ENCODE measurements at places on chromosomes 1 and 21.

GRCh38 chr21:36076878-36077655, 7.2 kb downstream of the CBR1 start:
- peak; percentile 32 for DNase-seq

DNA sequence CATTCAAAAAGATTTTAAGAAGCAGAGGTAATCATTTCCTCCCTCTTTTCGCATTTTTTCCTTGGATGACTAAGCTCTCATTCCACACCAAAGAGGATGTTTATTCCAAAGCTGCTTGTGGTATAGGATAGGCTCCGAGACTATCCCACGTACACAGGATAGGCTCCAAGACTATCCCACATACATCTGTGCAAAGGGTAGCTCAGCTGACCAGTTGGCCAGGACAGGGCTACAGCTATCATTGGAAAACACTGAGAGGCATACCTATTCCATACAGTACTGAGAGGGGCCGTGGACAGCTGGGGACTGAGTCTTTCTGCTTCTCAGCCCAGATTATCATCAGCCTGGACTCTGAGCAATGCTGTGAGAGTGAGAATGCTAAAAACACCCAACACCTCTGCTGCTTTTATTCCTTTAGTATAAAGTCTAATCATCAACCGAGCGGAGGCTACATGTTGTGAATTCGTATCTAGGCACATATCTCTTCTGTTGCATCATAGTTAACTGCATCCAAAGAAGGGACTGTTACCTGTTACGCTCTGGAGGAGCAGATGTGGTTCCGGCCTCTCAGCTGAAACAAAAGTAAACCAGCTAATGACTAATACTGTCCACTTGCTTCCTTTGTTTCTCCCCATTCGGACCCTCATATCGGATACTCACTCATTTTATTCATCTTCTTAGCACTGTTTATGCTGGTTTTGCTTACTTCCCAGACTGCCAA, 141.0 kb downstream of the TNFSF18 start:
- DNase-seq, result no peak

- no peak for DNase-seq
Measured at GRCh38 chr1:229619002-229619401, 6.9 kb downstream of the TAF5L start.

GRCh38 chr1:58784758-58785441, 1.1 kb upstream of the JUN start:
- DNase-seq, result peak; percentile 89

DNA sequence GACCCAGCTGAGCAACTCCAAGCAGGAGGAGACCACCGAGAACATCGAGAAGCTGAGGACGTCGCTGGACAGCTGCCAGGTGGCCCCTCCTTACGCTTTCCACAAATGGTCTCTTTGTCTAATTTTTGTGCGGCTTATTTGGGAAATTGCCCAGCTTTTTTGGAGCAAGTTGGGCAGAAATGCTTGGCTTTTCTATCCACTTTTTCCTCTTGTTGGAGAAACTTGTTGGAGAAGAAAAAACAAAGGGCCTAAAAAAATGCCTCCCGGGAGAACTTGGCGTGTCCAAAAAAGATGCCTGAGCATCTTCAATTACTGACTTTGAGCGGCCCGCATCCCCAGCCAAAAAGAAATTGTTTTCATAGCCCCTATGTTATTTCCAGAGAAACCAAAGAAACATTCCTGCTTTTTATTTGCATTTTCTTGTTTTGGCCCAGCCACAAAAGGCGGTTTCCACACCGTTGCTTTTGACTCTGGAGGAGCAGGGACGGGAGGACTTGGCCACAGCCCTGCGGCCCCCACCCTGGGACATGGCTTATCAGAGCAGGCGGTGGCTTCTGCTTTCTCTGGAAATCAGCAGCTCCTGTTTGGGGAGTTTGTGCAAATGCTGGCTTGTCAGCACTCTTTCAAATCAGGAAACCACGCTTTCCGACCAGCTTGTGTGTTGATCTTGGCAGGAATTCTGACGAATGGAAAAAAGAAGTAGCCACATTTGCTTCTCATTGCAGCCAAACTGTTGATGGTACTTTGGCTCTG, 81.2 kb upstream of the EFHD2 start:
- DNase-seq, result peak; percentile 55

DNA sequence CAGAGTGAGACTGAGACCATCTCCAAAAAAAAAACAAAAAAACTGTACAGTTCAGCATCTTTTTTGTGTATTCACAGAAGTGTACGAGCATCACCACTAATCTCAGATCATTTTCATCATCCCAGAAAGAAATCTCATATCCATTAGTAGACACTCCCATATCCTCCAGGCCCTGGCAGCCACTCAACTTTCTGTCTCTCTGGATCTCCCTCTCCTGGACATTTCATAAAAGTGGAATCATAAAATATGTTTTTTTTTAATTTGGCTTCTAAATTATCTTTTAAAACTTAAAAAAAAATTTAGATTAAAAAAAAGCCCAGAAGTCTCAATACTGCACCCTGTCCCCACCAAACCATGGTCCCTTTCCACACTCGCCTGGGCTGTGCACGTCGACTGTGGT, 22.1 kb downstream of the RIPPLY3 start:
- DNase-seq, result no peak

GRCh38 chr1:43902058-43902831, 31.4 kb upstream of the ARTN start:
- no peak for DNase-seq

DNA sequence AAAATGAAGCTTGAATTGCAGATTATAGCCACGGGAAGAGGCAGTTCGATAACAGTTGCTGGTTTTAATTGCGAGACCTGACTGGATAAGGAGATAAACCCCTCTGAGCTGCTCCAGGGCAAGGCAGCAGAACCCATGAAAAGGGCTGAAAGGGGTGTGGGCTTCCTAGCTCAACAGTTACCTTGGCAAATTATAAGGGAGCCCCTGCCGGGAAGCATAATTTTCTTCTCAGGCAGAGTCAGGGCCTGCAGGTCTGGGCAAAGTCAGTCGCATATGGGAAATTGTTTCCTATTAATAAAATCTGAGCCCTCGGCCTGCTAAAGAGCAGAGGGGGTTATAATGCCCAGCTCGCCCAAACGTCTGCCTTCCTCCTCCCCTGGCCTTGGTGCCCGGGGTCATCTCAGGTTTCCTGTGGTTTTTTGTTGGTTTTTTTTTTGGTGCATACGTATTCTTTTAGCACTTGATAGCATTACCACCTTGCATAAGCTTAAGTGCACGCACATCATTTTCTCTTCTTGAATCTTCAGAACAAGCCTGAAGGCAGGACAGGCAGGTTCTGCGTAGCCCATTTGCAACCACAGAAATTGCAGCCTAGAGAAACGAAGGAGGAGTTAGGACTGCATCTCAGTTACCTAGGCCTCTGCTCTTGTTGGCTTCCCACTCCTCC, 33.9 kb upstream of the SELENON start:
- no peak for DNase-seq

- peak; percentile 85 for DNase-seq
Measured at GRCh38 chr1:112431038-112431437, 35.0 kb downstream of the CTTNBP2NL start.

DNA sequence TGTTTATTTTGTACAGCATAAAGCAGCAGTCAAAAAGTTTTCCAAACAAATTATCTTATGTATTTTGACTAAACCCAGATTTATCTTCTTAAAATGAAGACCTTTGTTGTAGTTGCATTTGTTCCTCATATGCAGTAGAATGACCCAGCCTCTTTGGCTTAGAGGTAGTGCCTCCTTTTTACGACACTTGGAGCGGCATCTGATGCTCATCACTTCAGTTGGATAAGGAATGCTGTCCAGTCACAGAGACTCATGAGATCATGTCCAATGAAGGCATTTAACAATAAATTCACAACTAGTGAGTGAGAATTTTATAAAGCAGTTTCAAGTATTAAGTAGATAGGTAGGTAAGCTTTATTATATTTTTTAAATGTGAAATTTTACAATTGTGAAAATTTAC, 35.2 kb downstream of the PTPRC start:
- DNase-seq, result no peak

GRCh38 chr21:42112238-42112637, 41.1 kb downstream of the UMODL1 start:
- no peak for DNase-seq

DNA sequence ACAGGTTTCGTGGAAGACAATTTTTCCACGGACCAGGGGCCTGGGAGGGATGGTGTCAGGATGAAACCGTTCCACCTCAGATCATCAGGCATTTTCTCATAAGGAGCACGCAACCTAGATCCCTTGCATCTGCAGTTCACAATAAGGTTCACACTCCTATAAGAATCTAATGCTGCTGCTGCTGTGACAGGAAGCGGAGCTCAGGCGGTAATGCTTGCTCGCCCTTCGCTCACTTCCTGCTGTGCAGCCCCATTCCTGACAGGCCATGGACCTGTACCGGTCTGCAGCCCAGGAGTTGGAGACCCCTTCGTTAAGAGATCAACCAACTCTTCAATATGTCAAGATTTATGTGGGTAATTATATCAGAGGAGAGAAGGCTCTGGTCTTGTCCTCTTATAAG, 3.3 kb upstream of the DHX9 start:
- DNase-seq, result no peak

DNA sequence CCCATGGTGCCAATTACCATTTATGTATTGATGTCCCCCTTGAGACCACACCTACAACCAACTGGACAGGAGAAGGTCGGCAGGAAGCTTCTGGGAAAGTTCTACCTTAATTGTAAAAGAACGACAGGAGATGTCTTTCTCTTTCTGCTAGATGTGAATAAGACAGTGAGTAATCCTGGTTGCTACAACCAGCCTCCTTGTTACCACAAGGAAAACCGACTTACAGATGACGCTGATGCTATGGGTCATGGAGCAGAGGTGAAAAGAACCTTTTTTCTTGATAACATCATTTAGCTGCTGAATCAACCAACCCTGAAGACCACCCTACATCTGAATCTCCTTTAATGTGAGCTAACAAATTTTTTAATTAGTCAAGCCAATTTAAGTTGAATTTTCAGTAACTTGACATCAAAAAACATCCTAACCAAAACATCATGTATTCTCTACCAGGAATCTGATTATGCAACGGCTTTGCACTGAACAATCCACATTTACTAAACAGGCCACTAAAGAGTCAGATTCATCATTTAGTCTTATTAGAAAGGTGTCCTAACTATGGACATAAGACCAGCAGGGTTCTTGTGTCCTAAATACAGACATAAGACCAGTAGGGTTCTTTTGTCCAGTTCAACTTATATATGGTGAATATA, 23.0 kb downstream of the RGS2 start:
- DNase-seq, result no peak

DNA sequence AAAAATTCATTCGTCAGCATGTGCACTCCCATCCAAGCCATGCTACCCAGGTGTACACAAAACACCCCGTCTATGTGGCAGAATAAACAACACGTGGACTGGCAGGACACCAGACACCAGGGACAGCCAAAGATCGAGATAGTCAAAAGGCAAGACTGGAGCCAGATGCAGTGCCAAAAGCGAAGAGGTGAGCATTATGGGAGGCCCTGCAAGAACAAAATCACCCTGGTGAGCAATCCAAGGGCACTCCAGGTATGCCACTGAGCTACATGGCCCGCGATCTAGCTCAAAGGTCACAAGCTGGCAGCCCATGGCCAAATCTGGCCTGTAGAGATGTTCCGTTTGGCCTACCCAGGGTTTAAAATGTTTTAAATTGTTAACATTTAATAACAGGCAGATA, 33.7 kb downstream of the PLPP3 start:
- no peak for DNase-seq
